ENCODE measurements at places on chromosomes 13 and 19.
A peak's percentile ranks its signal among the peaks of the same experiment; 100 is the strongest.

DNA sequence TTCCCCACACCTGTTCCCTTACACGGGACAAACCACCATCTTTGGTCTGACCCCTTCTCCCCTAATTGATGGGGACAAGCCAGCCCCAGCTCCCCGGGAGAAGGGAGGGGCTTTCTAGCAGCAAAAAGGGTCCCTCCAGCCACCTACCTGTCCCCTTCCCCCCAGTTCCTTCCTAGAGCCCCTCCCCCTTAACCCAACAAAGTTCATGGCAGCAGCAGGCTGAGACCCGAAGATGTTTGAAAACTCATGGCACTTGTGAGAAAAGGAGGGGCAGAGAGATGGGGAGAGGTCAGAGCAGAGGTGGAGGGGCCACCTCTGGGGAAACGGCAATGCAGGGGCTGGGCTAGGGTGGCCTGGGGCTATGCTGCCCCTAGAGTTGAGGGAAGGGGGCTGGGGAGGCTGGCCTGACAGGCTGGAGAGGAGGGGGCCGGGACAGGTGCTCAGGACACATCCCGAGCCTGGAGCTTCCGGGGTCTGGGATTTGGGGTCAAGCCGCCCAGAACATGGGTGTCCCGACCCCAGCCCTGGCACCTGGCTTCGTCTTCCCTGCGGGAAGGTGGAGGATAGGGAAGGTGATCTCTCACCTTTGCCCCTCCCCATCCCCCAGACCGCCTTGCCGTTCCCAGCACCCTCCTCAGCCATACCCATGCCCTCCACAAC lies 12.5 kb upstream of the ASF1B start:
- DNase-seq = no peak

DNA sequence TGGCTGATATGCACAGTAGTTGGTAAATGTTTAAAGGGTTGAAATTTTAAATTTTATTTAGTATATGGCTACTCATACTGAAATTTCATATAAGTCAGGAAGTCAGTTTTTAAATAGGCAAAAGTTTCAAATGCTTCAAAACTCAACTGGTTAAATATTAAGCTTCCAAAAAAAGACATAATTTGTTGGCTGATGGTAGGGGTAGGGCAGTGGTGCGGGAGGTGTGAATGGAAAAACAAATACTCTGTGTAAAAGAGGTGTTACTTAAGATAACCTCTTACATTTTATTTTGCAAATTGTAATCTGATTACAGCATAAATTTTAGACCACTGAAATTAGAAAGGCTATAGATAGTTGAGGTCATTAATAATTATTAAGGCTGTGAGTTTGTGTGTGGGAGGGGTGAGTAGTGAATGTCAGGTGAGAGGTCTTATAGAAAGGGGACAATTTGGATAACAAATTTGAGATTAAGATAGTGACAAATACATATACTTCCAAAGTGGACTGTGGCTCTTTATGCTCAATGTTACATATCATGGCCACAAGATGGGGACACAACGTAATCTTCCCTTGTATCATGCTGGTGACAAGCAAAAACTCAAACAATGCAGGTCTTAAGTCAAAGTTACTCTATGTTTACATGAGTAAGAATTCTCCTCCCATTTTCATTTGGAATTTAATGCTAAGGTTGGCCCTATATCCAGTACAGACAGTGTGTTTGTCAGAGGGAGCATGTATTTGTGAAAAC lies 36.6 kb upstream of the OXGR1 start:
- peak; percentile 1 for DNase-seq

DNA sequence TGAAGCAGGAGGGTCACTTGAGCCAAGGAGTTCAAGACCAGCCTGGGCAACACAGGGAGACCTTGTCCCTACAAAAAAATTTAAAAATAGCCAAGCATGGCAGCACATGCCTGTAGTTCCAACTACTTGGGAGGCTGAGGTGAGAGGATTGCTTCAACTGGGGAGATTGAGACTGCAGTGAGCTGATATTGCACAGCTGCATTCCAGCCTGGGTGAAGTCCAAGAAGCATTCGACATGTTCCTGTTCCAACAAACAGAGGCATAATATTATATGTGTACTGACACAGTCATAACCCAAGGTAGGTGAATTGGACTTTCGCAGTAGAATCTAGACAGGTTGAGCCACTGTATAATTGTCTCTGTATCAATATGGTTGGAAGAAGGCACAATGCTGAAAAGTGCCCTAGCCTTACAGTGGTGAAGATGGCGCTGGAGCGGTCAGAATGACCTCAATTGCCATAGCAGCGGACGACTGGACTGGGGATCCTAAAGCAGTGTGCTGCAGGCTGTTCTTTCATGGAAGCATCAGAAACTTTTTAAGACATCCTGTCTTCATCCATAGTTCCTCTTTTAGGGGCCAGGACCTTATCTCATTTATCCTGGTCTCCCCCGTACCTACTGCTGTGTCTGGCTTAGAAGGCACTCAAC lies 112.0 kb upstream of the CLDN10 start:
- no peak for DNase-seq

DNA sequence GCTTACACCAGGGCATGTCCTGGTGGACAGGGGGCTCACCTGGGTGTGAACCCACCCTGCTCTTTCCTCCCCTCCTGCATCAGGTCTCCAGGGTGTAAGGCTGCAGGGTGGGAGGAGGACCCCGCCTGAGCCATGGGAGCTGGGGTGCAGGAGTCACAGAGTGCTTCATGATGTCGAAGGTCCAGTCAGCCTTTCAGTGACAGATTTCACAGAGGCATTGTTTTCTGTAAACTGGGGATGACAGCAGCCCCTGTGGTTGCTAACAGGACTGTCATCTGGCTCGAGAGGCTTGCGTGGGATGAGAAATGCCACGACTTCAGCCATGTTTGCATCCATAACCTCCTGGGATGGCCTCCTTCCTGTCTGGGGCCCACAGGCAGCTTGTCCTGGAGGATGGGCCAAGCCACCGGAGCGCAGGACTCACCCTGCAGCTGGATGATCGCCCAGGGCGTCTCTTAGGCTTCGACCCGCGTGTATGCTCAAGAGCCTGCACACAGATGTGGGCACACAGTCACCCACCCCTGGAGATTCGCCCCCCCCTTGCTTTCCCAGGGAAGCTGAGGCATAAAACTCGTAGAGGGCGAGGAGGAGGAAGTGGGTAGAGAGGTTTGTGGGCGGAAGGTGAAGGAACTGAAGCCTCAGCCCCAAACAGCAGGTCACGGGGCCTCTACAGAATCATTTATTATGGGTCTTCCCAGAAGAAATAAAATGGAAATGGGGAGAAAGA lies 4.9 kb downstream of the NANOS3 start:
- no peak for DNase-seq

DNA sequence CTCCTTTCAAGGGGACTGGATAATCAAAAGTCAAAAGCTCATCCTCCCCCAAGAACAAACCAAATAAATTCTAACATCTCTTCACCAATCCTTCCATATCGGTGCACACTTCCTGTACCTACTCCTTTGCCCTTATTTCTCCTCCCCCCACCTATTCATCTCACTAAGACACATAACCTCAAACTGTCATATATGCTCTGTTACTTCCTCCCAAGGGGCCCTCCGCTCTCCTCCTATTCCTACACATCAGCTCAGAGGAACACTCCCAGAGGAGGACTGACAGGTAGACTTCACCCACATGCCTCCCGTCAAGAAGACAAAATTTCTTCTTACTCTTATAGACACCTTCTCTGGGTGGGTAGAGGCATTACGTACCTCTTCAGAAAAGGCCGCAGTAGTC lies 48.1 kb downstream of the ZNF93 start:
- DNase-seq = no peak

- no peak for DNase-seq
Measured at GRCh38 chr13:33846303-33847062, 28.5 kb downstream of the RFC3 start.

GRCh38 chr19:50464348-50464747 lies 12.0 kb upstream of the EMC10 start:
- DNase-seq = no peak

Measured in NCI-H446 (cell line).